Stimulated activated CD8-positive, alpha-beta memory T cell treated with anti-CD3 and anti-CD28 coated beads, Interleukin-7, amount 100 ng/mL, for 24 hours (primary cell): ENCODE measurements at places on chromosomes 6 and 20.

DNA sequence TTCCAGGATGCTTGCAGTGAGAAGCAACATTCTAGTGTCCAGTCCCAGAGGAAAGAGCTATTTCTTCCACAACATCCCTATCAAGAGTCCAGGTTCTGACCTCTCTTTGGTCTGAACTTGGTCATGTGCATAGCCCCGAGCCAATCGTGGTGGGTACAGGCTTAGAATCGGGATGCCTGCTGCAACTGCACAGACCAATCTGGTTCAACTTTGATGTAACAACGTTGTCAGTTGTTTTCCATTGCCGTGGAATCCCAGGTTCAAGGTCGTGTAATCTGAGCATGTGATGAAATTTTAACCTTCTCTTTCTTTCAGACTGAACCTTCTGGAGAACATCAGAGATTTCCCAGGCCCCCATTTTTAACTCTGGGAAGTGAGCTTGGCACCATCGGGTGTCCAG lies 130.5 kb downstream of the ANKRD60 start:
- no peak for DNase-seq

GRCh38 chr20:8124639-8125038 lies 7.4 kb upstream of the PLCB1 start:
- no peak for DNase-seq

- no peak for DNase-seq
Observed at GRCh38 chr20:35252037-35252461, 25.6 kb downstream of the MMP24 start.

DNA sequence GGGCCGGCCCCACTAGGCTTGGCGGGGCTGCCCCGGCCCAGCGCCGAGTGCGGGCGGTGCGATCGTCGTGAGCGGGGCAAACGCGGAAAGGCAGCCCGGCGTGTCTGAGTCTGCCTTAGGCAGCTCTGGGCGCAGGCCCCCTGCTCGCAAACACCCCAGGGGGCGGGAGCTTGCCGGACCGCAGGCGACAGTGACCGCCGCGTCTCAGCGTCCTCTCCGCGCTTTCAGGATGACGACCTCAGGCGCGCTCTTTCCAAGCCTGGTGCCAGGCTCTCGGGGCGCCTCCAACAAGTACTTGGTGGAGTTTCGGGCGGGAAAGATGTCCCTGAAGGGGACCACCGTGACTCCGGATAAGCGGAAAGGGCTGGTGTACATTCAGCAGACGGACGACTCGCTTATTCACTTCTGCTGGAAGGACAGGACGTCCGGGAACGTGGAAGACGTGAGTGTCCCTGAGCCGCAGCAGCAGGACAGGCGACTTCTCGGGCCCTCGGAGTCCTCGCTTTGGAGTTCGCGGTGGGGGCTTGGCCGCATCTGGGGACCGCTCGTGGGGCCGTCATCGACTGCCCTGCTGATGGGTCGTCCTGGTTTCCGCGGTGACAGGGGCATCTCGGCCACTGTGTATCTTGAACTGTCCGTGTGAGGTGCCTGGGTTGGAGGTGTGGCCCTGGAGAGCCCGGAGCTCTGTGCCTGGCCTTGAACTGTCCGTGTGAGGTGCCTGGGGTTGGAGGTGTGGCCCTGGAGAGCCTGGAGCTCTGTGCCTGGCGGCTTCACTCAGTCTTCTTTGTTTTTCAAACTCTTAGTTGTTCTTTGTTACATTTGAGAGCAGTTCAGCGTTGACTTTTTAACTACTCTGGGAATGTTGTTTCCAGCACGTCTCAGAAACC lies 786 bp downstream of the ADRM1 start:
- DNase-seq: no peak

DNA sequence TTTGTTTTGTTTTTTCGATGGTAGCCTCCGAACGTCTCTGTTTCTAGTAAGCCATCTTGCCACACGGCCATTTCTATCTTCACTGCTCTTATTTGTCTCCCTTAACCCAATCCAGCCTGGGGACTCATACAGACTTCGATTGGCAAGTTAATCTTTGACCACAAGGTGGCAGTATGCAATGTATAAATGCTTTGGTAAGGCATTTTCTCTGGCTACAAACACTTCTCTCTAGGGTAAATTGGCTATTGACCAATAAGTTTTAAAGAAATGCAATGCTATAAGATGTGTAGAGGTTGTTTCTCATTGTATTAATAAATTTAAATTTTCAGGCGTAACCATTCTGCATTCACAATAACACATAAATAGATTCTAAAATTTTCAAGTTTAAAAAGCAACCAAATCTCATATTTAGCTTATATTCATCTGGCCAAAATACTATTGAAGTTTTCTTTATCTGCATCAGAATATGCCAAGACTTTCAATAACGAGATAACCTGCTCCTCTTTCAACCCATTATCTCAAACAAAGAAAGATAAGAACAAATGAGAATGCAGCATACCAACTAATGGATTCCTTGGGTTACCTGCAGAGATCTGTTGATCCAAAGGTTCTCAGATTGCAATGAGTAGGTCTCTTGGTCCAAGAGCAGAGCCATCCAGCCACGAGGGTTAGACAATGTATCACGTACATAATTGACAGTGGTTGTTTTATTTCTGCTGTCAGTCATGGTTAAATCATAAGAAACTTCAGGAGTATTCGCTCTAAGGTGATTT lies 231.9 kb downstream of the PKHD1 start:
- DNase-seq: no peak

DNA sequence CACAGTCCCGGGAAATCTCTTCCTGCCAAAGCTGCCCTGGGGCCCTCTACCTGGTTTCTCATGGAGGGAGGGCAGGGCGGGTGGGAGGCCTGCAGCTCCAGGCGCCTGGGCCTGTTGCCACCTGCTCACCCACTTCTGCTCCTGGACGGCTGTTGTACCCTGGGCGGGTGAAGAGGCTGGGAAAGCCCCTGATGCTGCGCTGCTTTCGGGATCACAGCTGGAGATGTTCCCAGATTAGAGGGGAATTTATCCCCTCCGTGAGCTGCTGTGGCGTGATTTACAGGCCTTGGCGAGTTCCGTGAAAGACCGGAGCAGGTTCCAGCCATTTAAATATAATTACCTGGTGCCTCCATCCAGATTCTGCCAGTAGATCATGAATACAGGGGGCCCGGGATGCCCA lies 12.3 kb upstream of the VSTM2L start:
- no peak for DNase-seq

DNA sequence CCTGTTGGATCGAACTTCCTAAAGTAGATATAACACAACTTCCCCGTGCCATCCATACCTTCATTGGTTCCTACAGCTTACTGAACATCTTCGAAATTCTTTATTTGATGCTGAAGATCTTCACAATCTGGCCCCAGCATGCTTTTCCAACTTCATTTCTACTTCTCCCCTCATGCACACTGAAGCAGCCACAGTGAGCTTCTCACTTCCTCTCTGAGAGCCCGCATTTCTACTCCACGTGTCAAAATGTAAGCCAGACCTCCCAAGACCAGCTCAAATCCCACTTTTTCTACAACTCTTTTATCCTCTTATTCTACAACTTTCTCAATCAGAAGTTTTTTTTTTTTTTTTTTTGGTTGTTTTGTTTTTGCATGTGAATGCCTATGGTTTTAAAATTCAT lies 254.7 kb downstream of the GMPR start:
- no peak for DNase-seq

GRCh38 chr6:24974182-24975171 lies 38.7 kb upstream of the RIPOR2 start:
- DNase-seq: no peak
